Neural progenitor cell (in vitro differentiated cells): ENCODE measurements at places on chromosomes 12 and 14.

DNA sequence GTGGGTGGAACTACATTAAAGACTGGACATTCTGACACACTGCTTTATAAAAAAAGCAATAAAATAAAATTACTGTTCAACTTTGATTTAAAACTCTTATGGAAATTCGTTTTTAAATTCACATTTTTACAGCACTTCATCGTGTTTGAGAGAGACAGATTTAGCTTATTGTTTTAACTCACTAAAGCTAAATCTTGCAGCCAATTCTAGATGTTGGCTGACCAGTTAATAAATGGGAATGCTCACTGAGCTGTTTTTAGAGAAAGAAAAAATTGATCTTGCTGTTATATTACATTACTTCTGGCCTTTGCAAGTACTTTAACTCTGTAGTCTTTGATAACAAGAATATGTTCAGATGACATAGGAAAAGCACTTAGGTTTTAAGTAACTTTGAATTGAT is 157.1 kb downstream of the PLCZ1 start:
- DNase-seq = no peak

GRCh38 chr12:70165450-70165849 is 77.8 kb upstream of the CNOT2 start:
- DNase-seq = no peak

GRCh38 chr12:21989819-21990412 is 48.7 kb upstream of the ABCC9 start:
- DNase-seq = no peak

DNA sequence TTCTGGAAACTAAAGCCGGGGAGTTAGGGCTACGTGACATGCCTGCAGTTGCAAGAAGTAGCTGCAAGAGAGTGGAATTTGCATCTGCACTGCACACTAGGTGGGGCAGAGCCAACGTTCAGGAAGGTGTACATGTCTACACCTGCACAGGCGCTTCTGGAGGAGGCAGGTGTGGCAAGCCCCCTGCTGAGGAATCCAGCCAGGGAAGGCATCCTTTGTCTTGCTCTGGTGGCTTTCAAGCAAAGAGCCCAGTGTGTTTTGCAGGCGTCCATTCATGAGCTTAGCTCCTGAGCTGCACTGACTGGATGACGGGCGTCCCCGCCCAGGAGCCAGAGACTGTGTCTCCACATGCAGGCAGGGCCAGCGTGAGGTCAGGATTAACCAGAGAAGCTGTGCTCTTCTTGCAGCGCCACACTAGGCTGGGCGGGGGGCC is 116.3 kb downstream of the ZFP36L1 start:
- DNase-seq = peak; percentile 64

DNA sequence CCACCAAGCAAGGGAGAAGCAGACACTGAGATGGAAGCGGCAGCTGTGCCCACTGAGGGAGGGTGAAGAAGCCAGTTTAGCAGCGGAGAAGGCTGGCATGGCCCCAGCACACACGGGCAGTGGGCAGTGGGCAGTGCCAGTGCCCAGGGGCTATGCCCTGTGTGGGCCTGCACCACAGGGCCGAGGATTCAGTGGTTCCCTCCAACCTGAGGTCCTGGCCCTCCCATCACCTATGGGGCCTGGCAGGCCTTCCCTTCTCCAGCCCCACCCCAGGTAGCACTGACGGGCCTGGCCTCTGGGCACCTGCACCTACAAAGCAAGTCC is 81.1 kb downstream of the ITPK1 start:
- no peak for DNase-seq

GRCh38 chr14:105682956-105683570 is 156.7 kb downstream of the TMEM121 start:
- no peak for DNase-seq
